Non-pigmented ciliary epithelial cell (primary cell): ENCODE measurements at places on chromosomes 16 and 17.

DNA sequence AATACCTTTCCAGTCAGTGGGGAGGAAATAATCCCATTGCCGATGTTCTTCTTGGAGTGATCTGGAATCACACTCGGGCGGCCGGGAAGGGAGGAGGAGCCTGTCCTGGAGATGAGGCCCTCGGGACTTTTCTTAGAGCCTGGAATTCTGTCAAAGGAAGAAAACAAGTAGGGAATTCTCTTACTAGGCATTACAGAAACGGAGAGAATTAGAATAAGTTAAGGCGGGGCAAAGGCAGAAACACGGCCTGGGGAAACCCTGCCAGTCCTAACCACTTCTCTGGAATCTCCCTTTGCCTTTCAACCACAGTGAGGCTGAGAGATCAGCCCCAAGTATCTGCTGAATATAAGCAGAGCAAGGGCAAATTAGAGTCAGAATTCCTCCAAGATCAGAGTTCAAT, 27.8 kb downstream of the USP36 start:
- no peak for DNase-seq

DNA sequence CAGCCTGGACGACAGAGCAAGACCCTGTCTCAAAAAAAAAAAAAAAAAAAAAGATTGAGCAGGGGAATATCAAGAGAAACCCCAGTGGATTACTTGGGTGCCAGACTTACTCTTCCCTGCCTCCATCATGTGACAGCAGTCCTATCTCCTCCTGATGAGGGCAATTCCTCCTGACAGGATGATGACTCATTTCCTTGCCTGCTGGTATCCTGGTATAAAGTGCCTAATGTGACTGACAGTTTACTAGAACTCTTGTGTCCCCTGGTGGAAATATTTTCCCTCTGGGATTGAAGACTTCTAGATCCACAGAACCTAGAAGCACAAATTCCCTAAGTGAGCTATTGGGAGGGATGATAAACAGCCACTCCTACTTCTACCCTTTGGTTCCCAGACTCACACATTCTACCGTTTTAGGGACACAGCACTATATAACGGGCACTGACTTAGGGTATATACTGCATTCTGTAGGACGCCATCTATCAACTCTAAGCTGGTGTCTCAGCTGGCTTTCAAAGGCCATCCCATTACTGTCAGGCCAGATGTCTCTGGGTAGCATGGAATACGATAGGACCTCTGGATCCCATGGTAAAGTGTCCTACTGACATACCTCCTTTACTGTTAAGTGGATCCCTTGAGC, 114.6 kb upstream of the MED13 start:
- DNase-seq, result peak; percentile 10

- no peak for DNase-seq
These were observed 192.3 kb downstream of the SHISA9 start for GRCh38 chr16:13093661-13094060.

DNA sequence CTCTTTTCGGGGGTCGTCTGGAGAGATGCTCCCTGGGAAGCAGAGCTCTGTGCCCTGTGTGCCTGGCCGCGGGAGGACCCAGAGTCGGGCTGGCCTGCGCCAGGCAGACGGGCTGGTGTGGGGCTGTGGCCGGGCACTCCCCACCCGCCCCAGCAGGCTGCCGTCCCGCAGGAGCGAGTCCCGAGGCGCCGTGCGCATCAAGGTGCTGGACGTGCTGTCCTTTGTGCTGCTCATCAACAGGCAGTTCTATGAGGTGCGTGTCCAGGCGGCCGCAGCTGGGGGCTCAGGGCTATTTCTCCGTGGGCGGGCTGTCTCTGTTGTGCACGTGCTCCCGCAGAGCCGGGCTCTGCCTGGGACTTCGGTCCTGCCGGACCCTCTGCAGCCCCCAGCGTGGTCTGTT, 15.0 kb downstream of the TSC2 start:
- DNase-seq, result no peak

DNA sequence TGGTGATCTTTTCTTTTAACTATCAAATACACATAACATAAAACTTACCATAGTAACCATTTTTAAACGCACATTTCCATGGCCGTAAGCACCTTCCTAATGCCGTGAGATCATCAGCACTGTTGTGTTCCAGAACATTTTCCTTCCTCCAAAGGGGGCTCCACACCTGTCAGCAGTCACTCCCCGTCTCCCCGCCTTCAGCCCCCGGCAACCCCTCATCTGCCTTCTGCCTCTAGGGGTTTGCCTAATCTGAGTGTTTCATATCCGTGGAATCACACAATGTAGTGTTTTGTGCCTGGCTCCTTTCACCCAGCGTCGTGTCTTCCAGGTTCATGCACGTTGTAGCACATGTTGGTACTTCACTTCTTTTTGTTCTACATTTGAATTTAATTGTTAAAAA, 350.1 kb upstream of the TNRC6C start:
- DNase-seq, result no peak

DNA sequence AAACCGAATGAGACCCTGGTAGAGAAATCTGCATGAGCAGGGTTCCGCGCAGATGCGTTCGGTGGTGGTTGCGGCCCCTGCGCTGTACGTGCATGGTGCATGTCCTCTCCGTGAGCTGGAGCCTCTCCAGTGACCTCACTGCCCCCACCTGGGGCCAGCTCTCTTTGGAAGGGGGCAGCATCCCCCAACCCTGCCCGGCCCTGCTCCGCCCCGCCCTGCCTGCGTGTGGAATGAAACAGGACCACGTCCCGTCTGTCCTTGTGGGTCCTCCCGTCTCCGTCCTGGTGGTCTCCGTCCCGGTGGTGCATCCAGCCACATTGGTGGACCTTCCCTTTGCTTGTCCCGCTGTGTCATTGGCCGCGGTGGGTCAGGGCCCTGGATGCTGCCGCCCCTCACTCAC, 84.9 kb downstream of the AMFR start:
- DNase-seq, result no peak

DNA sequence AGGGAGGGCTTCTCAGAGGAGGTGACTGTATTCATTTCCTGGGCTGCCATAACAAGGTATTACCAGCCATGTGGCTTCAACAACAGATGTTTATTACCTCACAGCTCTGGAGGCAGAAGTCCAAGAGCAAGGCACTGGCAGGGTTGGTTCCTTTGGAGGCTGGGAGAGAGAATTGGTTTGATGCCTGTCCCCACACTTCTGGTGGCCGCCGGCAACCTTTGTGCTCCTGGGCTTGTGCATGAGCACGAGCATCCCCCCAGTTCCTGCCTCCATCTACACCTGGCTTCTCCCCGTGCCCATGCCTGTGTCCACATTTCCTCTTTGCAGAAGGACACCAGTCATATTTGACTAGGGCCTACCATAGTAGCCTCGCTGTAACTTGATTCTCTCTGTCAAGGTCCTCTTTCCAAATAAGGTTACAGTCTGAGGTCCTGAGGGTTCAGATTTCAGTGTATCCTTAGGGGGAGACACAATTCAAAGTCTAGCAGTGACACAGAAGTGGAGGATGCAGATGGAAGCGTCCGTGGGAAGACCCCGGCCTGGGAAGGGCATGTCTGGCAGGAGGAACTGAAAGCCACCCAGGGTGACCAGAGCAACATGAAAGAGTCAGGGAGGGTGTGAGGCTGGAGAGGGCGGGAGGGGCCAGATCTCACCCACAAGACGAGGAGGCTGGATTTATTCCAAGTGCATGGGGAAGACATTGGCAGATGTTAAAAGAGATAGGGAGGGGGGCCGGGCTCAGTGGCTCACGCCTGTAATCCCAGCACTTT, 188.2 kb upstream of the HSBP1 start:
- DNase-seq, result no peak

DNA sequence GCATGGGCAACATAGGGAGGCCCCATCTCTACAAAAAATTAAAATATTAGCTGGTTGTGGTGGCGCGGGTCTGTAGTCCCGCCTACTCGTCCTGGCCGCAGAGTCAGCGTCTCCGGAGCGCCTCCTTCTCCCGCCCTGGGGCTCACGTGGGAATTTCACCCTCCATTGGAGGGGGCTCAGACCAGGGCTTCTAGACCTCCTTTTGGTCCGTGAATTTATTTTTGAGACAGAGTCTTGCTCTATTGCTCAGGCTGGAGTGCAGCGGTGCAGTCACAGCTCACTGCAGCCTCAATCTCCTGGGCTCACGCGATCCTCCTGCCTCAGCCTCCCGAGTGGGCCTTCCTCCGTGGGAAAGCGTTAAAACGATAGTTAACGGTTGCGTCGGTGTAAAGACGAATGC, 394 bp upstream of the NME4 start:
- DNase-seq, result no peak

DNA sequence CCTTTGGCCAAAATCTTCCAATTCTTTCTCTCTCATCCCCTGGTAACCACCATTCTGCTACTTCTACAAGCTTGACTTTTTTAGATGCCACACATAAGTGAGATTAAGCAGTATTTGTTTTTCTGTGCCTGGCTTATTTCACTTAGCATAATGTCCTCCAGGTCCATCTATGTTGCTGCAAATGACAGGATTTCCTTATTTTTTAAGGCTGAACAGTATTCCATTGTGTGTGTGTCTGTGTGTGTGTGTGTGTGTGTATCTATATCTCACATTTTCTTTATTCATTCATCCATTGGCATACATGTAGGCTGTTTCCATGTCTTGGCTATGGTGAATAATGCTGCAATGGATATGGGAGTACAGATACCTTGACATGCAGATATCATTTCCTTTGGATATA, 6.1 kb downstream of the ACACA start:
- DNase-seq, result no peak

DNA sequence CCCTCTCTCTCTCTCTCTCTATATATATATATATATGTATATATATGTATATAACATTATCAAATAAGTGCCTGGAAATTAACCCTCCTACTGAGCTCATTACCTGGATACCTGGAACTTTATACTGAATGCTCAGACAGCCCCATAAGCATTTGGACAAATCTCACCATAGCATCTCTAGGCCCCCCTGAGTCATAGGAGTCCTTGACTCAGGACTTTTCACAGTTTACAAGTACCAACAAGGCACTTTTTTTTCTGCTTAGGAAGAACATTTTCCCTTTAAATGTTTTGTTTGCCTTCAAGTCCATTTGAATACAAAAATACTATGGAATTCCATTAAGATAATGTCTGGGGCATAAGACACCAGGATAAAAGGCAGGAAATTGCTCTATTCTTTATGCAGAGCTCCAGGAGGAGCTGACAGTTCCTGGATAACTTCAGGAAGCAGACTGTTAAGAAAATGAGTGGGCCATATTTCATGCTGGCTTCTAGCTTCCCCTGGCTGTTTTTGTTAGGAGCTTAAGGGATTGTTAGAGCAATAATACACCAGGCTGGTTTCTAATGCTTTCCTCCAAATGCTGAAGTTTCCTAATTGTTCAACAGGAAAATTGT, 171.7 kb upstream of the ASIC2 start:
- no peak for DNase-seq

DNA sequence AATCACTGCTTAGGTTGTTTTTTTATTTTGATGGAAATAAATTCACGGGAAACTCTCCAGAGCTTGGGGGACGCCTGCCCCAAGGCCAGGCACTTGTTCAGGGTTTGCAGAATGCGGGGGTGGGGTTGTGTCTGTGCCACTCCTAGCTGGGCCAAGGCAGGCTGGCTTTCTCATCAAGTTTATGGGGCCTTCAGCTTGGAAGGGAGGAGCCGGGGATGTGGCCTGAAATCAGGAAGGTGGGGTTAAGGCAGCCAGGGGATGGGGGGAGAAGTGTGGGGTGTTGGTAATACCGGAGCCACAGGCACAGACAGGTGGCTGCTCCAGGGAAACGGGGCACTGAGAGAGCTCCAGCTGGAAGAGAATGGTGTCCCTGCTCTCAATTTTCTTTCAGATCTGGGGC, 1.7 kb upstream of the CHAD start:
- DNase-seq, result no peak

- no peak for DNase-seq
These were observed 23.8 kb downstream of the AKAP1 start for GRCh38 chr17:57108671-57109392.

DNA sequence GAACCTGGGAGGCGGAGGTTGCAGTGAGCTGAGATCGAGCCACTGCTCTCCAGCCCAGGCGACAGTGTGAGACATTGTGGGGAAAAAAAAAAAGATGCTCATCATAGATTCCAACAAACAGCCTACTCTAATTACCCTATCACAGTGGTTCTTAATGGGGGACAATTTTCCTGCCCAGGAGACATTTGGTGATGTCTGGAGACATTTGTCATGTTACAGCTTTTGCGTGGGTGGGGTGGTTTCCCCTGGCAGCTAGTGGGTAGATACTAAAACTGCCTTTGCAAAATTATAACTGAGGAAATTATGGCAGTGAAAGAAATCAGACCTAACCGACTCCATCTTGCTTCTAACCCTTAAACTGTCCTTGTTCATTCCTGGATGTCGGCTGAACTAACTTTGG, 92.5 kb upstream of the RBL2 start:
- DNase-seq, result no peak

- DNase-seq, result no peak
These were observed 1.4 kb downstream of the MRPS7 start for GRCh38 chr17:75263055-75263454.

GRCh38 chr16:79061181-79061580, 539.4 kb downstream of the MAF start:
- no peak for DNase-seq

DNA sequence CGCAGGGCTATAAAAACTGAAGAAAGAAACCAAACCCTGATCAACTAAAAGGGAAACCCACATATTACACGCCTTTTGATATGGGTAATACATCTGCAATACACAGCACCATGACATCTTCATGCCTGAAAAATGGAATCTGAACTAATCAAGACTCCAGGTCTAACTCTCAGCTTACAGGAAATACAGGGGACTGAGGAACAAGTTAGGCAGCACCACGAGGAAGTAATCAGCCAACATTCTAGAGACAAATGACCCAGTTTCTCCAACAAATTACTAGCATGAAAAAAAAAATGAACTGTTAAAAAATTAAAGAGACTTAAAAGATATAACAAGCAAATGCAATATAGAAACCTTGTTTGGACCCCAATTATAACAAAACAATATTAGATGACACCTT, 9.1 kb downstream of the SLC39A11 start:
- DNase-seq, result no peak

DNA sequence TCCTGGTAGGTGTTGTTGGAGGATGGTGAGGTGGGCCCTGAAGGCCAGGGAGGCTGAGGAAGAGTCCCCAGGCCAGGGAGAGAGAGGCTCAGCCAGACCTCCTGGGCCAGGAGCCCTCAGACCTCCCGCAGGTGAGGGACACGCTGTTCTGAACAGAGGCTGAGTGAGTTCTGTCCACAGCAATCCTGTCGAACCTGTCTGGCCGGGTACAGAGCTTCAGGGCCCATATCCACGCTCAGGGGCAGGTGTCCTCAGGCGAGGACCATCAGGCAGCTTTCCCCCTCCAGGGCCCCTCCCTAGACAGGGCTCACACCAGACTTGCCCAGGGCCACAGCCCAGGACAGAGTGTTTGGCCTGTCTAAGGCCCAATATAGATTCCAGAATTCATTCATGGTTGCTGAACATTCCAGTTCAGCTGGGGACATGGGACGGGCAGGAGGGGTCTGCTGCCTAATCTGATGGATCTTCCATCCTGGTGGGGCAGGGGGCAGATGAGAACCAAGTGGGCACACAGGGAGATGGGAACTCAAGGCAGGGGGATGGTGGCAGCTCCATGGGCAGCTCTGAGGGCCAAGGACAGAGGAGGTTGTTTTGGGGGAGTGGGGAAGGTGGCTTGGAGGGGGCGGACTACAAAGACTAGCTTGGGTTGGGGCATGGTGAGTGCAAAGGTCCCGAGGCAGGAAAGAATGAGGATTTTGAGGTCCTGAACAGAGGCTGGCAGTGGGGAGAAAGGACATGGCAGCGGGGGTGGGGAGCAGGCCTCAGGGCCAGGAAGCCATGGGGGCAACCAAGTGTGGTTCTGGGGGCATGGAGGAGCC, 23.4 kb upstream of the MPRIP start:
- DNase-seq, result no peak

- no peak for DNase-seq
These were observed 27.6 kb upstream of the DLX3 start for GRCh38 chr17:50022463-50023130.
